ENCODE measurements at places on chromosomes 1 and 21. TPM values are rescaled to one million over a fixed set of nuclear protein-coding genes. Genes with fewer than 3 reads are reported as not detected.
A peak's percentile ranks its signal among the peaks of the same experiment; 100 is the strongest.

SYNC gene
- total RNA-seq, result 21.5 TPM

PLXNA2 gene
- total RNA-seq, result 106 TPM

CD1E gene
- total RNA-seq, result not detected

DNA sequence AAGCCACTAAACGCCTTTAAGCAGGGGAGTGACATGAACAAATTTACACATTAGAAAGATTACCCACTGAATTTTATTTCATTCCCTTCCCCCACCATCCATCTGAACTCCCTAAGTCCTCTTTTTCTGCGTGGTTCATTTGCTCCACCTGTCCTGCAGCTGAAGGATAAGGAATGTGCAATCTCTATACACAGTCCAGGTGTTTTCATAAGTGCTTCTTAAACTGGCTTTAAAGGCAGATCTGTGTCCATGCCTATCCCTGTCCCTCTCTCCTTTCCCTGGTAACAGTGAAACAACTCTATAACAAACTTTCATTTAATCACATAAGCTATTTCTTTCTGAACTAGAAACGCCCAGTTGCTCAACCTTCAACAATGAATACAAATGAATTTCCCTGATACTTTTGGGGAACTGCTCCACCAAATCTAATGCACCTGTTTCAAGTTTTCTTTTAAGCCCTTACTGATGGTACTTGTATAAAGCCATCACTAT, 8.4 kb downstream of the GSTM3 start:
- H3K27ac ChIP-seq, result no peak overlapping the region
- H3K4me3 ChIP-seq, result no peak overlapping the region
- H3K27me3 ChIP-seq, result no peaks in the 10 kb centered on the region
- no peaks in the 10 kb centered on the region for H3K4me1 ChIP-seq

DNA sequence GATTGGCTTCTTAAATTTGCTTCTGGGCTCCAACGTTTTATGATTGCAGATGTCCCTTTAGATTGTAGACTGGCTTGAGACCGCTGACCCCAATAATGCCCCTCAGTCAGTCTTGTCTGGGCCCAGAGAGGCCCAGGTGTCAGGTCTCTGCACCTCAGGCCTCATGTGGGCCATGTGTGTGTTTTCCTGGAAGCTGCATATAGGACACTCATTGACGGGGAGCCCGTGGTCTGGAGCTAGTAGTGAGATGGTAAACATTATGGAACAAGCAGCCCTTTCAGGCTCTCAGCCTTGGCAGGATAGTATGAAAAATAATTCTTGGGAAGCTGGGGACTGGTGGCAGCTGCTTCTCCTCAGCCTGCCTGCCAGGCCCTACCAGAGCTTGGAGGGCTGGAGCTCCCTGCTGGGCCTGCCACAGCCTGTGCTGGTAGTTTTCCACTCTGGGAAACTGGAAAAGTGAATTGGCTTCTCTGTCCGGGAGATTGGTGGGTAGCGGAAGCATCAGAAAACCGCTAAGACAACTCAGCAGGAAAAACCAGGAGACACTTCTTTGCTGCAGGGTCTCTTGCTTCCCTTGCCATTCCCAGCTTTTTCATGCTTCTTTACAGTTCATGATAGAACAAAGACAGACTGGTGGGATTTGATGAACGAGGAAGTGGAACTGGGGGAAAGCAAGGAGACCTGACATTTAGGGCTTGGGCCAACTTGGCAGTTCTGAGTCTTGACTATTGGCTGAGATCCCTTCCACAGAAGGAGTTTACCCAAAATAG, 57.8 kb upstream of the HSD17B7 start:
- peak overlapping the region; percentile 61 for H3K27ac ChIP-seq
- DNase-seq, result no peak
- H3K4me1 ChIP-seq, result peaks cover 3% of the 10 kb centered on the region

- H3K4me1 ChIP-seq, result peaks cover 8% of the 10 kb centered on the region
- H3K4me3 ChIP-seq, result peak overlapping the region; percentile 86
- H3K36me3 ChIP-seq, result no peaks in the 10 kb centered on the region
- DNase-seq, result no peak
- no peaks in the 10 kb centered on the region for H3K27me3 ChIP-seq
- H3K27ac ChIP-seq, result no peak overlapping the region
Measured at GRCh38 chr1:197144570-197145325, 1.7 kb downstream of the ASPM start.

DNA sequence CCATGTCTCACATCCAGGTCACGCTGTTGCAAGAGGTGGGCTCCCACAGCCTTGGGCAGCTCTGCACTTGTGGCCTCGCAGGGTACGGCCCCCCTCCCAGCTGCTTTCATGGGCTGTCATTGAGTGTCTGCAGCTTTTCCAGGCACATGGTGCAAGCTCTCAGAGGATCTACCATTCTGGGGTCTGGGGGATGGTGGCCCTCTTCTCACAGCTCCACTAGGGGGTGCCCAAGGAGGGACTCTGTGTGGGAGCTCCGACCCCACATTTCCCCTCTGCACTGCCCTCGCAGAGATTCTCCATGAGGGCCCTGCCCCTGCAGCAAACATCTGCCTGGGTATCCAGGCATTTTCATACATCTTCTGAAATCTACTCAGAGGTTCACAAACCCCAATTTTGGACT, 219.4 kb downstream of the LRRC7 start:
- H3K36me3 ChIP-seq, result no peaks in the 10 kb centered on the region
- no peak for DNase-seq
- H3K4me1 ChIP-seq, result no peaks in the 10 kb centered on the region
- no peak overlapping the region for H3K4me3 ChIP-seq

DNA sequence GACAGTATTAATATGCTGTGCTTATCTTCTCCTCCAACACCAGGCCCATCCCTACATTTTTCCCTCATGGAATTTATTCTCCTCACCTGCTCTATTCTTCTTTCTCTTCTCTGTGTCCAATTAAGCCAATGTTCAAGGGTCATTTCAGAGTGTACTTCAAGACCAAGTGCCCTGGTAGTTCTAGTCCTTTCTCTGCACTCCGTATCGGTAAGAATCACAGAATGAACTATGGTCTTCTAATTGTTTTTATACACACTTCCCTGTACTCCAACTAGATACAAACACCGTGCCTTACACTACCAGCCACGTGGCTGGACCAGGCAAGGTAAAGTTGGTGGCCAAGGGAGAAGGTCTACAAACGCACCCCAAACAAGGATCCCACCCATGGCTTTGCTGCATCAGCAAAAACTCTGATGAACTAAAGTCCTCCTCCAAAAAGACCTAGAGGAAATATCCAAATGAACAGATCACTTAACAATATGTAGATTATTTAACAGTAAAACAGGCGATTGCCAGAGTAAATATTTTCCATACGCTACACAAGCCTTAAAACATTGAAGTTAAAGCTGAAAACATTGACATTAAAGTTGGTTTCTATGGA, 40.1 kb upstream of the LPAR3 start:
- no peaks in the 10 kb centered on the region for H3K36me3 ChIP-seq
- H3K27ac ChIP-seq, result no peak overlapping the region
- no peaks in the 10 kb centered on the region for H3K27me3 ChIP-seq
- no peak for DNase-seq

- H3K27me3 ChIP-seq, result no peaks in the 10 kb centered on the region
- no peak overlapping the region for H3K27ac ChIP-seq
- no peaks in the 10 kb centered on the region for H3K36me3 ChIP-seq
- no peak for DNase-seq
Measured at GRCh38 chr1:11355559-11356475, 82.8 kb downstream of the UBIAD1 start.

All from upper lobe of left lung (tissue), 6 donors.